NCI-H1694 treated with DMSO at 0.1 percent for 48 hours (cell line): ENCODE measurements at places on chromosomes 2 and 18.

- no peak for DNase-seq
Measured at GRCh38 chr2:197306024-197306695, 4.4 kb downstream of the ANKRD44 start.

DNA sequence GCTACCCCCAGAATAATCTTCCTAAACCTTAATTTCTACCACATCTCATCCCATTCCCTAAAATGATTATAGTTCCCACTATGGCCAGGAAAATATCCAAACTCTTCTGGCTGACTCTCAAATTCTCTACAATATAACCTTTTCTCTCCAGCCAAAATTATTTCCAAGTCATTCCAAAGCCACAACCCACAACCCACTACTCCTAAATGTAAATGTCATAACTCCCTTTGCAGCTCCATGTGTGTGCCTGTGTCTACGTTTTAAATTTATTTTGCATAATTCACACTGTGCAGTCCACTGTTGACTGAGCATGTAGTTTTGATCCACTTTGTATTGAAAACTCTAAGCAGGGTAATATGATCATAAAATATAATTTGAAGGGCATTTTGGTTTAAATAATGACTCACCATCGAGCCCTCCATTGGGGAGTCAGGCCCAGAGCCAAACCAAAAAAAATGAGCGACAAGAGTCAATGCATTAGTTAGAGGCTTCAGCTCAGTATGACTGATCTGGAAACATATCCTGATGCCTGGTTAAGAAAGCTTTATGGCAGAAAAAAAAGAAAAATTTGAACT lies 171.0 kb downstream of the AFF3 start:
- no peak for DNase-seq

GRCh38 chr18:75133721-75134610 lies 75.0 kb downstream of the PTGR3 start:
- DNase-seq, result no peak

DNA sequence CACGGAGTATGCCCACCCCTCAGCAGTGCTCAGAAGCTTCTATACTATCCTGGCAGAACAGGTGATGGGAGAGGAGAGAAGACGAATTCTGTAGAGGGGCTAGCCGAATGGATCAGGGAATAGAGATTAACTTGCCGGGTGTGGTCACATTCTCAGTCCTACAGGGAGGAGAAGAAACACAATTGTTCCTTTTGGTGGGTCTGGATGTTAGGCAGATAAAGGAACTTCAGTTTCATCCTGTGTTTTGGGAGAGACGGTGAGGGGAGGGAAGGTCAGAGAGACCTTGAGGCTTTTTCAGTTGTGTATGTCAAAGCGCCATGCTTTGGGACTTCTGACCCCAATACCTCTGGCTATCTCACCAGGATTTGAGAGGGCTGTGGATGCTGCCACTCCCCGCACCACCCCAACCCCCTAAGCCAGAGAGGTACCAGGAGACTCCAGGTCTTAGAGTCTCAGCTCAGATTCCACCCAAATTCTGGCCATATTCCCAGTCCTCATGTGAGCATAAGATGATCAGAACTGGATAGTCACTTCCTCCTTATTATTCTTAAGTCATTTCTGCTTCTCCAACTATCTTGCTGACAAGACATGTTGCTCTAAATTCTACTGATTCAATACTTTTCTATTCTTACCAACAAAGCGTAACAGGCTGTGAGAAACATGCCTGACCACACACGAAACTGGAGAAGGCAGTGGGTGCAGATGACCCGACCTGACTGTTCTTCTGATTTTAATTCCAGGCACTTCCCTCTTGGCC lies 2.3 kb upstream of the TMEM37 start:
- no peak for DNase-seq

GRCh38 chr2:219902891-219903552 lies 275.6 kb downstream of the SLC4A3 start:
- no peak for DNase-seq

GRCh38 chr18:35051641-35052377 lies 10.6 kb downstream of the MAPRE2 start:
- no peak for DNase-seq

GRCh38 chr2:217090024-217090473 lies 230.2 kb upstream of the TNP1 start:
- DNase-seq, result no peak

DNA sequence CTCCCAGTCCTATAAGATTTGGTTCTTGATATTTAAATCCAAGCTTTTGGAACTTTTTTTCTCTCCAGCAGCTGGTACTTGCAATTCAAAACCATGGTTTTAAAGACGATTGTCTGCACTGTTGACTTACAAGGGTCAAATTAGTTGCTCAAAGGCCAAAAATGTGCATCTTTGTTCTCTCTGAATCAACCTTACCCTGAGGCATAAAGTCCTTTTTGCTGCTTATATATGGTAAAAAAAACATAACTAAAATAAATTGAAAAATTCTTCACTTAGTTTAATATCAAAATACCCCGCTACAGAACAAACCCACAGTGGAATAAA lies 592.7 kb downstream of the XIRP2 start:
- DNase-seq, result no peak

DNA sequence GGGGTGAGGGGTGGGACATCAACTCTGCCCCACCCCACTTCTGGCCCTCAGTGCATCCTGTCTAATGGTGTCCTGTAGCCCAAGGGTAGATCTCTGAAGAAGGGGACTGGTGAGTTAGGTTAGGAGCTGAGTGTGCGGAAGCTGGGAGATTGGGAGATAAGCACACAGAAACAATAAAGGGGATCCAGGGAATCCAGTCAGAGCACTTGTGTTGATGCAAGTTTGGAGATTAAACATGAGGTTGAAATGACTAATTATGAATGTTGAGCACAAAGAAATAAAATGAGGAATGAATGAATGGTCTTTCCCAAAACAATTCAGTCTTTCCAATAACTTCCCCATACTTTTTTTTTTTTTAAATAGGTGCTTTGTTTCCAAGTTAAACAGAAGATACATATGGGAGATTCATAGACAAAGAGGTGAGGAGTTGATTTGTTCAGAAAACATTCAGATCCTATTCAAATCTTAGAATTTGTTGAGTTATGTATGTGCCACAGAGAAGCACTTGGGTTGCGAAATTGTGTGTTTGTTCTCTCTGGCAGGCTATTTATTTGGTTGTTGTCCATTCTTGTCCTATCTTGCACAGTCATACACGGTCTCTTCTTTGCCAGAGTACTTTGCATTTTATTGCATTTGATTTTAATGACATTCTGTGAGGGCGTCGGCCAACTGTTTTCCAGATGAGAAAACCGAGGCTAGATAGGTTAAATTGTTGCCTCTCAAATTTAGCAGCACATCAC lies 31.6 kb upstream of the NABP1 start:
- DNase-seq, result no peak

- no peak for DNase-seq
Measured at GRCh38 chr2:212845941-212846340, 305.5 kb downstream of the IKZF2 start.

DNA sequence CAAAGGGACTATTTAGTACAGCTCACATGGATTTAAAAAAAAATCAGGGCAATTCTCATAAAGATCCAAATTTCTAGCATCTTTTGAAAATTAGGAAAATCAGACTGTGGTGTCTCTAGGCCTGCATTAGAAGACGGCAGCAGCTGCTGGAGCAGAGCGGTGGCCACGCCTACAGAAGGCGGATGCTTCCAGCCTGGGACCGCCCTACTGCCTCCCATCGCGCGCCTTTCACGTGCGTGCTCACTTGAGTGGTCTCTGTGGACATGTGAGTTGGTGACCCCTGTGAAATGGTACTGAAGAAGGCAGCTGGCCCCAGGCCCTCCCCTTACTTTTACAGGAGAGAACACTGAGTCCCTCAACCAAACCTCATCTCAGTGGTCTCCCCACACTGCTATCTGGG lies 15.2 kb upstream of the ZFP36L2 start:
- DNase-seq, result no peak

- no peak for DNase-seq
Measured at GRCh38 chr2:238564286-238564920, 137.7 kb downstream of the ASB1 start.
